Activated CD4-positive, alpha-beta T cell treated with anti-CD3 and anti-CD28 coated beads for 24 hours (primary cell): ENCODE measurements at places on chromosomes 4 and X.

DNA sequence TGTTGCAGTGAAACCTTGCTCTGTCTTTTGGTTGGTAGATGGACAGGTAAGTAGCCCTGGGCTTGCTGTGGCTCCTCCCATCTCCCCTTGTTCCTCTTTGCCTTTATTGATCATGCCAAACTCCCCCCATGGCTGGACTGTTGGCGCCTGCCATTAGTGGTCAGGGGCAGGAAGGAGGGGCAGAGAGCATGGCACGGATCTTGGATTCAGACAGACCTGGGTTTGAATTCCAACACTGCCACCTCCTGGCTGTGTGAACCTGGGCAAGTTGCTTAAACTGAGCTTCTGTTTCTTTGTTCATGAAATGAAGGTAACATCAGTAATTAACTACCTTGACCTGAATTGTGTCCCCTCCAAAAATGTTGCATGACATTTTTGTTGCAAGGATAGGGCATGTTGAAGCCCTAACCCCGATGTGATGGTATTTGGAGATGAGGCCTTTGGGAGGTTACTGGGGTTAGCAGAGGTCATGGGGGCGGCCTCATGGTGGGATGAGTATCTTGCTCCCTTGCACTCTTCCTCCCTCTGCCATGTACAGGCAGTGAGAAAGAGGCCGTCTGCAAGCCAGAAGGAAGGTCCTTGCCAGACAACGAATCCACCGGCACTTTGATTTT lies 6.0 kb downstream of the SLC2A9 start:
- DNase-seq: no peak

- no peak for DNase-seq
Observed at GRCh38 chr4:105956569-105956968, 61.3 kb downstream of the NPNT start.

- no peak for DNase-seq
Observed at GRCh38 chr4:15482842-15483241, 13.2 kb downstream of the CC2D2A start.

DNA sequence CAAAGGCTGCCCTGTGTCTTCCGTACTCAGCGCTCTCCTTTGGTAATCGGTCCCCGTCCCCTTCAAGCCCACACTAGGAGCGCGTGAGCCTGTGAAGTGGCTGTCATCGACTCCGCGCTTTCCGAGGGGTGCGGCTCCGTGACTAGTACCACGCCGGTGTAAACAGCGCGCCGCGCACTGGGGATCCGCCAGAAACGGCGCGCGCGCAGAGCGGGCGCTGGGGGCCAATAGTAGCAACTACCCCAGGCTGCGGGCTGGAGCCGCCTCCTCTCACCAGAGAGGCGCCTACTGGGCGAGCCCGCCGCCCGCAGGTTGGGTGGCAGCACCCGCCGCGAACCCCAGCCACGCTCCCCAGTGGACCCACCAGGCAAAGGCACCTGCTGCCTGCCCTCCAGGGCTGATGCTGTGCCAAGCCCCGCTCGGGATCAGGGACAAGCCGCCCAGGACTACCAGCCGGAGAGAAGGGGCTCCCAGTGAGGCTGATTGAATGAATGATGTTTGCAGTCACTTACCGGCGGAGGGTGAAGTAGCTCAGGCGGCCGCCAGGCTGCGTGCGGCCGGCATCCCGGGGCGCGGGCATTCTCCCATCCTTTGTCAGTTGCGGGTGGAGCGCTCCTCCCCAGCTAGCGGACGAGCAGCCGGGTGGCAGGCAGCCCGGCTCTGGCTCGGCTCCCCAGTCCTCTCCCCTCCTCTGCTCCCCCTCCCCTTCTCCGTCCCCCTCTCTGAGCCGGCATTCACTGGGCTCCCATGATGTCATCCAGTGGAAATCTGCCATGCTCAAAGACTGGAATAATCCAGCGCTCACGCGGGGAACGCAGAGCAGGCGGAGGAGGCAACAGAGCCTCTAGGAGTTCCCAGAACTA lies 370.3 kb upstream of the SMIM31 start:
- DNase-seq: no peak

- no peak for DNase-seq
Observed at GRCh38 chr4:125191232-125191631, 123.5 kb upstream of the FAT4 start.

- DNase-seq: no peak
Observed at GRCh38 chr4:162644346-162644745, 480.5 kb upstream of the FSTL5 start.

DNA sequence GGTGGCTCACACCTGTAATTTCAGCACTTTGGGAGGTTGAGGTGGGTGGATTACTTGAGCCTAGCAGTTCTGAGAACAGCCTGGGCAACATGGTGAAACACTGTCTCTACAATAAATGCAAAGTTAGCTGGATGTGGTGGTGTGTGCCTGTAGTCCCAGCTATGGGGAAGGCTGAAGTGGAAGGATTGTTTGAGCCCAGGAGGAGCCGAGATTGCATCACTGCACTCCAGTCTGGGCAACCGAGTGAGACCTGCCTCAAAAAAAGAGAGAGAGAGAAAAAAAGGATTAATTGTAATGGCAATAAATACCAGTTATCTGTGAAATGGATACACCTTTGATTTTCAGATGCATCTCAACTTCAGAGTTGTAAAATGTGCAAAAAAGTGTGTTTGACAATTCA lies 58.8 kb downstream of the SPRY1 start:
- DNase-seq: no peak

- no peak for DNase-seq
Observed at GRCh38 chr4:39326468-39326977, 39.6 kb downstream of the RFC1 start.

DNA sequence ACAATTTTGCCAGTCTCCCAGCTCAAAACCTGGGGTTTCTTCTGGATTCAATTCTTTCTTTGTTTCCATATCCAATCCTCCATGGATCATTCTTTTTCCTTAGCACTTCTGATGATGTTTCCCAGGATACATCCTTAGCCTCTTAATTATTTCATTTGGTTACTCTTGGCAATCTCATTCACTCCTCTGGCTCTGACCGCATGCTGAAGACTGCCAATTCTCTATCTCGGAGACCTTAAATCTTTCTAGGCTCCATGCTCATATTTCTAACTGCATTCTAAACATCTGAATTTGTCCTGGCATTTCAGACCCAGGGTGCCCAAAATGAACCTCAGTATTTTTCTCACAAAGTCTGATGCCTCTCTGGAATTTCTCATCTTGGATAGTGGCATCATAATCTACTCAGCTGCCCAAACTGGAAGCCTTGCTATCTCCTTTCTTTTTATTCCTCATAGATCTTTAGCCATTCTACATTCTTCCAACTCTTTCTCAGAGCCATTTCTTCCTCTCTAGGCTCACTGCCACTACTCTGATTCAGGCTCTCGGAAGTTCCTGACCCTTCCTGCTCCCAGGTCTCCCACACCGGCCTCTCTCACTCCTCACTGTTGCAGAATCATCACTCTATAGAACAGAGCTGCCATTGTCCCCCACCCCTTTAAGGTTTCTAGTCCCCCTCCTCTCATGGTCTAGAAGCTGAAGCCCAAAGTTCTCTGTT lies 290.2 kb downstream of the CAMK2D start:
- no peak for DNase-seq
